Cardiac muscle cell (in vitro differentiated cells and primary cell): ENCODE measurements at places on chromosomes 12 and 14. TPM values are rescaled to one million over a fixed set of nuclear protein-coding genes. Genes with fewer than 3 reads are reported as not detected.

DNA sequence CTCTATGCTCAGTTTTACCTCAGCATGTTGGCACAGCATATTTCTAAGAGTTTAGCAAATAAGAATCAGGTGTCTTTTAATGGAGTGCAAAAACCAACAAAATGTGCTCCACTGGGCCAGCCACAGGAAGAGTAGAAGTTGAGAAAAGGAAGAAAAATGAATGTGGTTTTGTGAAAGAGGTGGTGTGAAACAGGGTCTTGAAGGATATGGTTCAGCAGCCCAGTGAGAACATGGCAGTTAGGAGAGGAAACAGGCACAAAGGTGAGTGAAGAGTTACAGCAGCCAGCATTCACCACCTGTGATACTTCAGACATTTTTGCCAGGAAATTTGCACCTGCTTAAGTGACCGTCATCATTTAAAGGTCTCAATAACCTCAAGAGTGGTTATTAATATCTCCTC is 2.4 kb downstream of the STAB2 start:
- DNase-seq = no peak
- peaks cover 3% of the 10 kb centered on the region for H3K27me3 ChIP-seq
- H3K4me1 ChIP-seq = no peaks in the 10 kb centered on the region
- no peak overlapping the region for H3K4me3 ChIP-seq

The ERP27 gene
- not detected in 2 replicates for total RNA-seq

The EPYC gene
- total RNA-seq = not detected in 2 replicates

DNA sequence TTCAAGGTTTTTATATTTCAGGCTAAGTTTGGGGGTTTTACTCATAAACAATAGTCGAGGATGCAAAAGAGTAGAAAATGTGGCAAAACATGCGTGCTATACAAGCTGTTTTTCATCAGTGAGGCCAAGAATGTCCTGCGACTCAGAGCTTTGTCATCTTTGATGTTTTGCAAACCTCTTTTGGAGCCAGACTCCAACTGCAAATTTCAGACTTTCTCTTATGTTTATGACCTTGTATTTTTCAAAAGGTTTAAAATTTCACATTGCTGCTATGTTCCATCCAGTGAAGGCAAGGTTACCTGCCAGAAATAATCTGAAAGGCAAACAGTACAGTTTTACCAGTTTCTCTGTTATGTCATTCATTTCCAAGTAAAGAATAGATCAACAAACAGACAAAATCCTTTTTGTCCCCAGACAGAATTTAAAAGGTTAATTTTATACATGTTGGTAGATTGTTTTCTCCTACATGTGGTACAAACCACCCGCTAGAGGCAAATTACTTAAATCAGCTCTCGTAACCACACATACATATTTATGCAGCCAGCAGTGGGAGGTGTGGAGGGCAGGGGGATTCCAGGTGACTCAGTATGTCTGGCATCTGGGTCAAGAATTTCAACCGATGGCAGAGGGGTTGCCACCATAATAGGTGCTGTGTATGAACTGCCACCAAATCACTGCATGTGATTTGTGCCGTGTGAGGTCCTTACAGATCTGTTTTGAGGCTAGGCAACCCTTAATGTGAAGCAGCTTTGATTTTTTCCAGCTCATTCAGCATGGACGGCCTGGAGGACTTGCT is 119.8 kb upstream of the CPM start:
- H3K27me3 ChIP-seq = no peaks in the 10 kb centered on the region
- H3K36me3 ChIP-seq = no peaks in the 10 kb centered on the region
- H3K4me3 ChIP-seq = no peak overlapping the region

GRCh38 chr12:122999986-123000420 is 19.5 kb downstream of the ARL6IP4 start:
- no peaks in the 10 kb centered on the region for H3K27me3 ChIP-seq
- no peaks in the 10 kb centered on the region for H3K4me1 ChIP-seq
- no peaks in the 10 kb centered on the region for H3K36me3 ChIP-seq
- H3K4me3 ChIP-seq = no peak overlapping the region

- no peaks in the 10 kb centered on the region for H3K36me3 ChIP-seq
- H3K4me1 ChIP-seq = peaks cover 54% of the 10 kb centered on the region
- no peak for DNase-seq
- H3K27me3 ChIP-seq = no peaks in the 10 kb centered on the region
- H3K27ac ChIP-seq = no peak overlapping the region
- H3K4me3 ChIP-seq = no peak overlapping the region
Observed at GRCh38 chr14:69693801-69694729, 72.9 kb upstream of the SRSF5 start.

- H3K27me3 ChIP-seq = peaks cover 57% of the 10 kb centered on the region
- H3K27ac ChIP-seq = no peak overlapping the region
- no peak for DNase-seq
- H3K36me3 ChIP-seq = no peaks in the 10 kb centered on the region
- H3K4me1 ChIP-seq = peaks cover 4% of the 10 kb centered on the region
- H3K4me3 ChIP-seq = no peak overlapping the region
Observed at GRCh38 chr12:4031703-4032291, 158.6 kb upstream of the PARP11 start.

- no peaks in the 10 kb centered on the region for H3K36me3 ChIP-seq
- peak overlapping the region; percentile 5 for H3K27ac ChIP-seq
- H3K4me1 ChIP-seq = peaks cover 17% of the 10 kb centered on the region
- H3K4me3 ChIP-seq = no peak overlapping the region
- no peaks in the 10 kb centered on the region for H3K27me3 ChIP-seq
Observed at GRCh38 chr14:75249251-75249957, 29.2 kb upstream of the FOS start.

DNA sequence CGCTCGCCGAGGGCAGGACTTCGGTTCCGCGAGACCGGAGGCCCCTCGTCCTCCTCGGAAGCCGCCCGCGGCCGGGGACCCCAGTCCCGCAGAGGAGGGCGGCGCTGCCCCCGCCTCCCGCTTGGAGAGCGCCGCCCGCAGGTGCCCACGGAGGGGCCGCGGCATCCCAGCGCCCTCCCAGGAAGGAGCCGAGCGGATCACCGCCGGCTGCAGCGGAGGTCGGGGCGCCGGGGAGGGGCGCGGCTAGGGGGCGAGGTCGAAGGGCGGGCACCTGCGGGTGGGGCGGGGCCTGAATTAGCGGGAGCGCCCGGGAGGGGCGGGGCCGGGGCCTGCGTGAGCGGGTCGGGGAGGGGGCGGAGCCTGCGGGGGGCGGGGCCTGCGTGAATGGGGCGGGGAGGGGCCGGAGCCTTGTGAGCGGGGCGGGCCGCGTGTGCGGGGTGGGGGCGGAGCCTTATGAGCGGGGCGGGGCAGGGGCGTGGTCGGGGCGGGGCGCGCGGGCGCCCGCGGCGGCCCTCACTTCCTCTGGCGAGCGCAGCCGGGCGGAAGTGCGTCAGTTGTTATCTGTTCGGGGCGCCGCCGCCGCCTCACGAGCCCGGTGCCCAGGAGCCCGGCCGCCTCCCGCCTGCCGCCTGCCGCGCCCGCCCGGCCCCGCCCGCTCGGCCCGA is at the start of gene FBRSL1:
FBRSL1 (plus strand) TSS at position 550 of the 665 bp plus-strand sequence.
- H3K4me1 ChIP-seq = peaks cover 7% of the 10 kb centered on the region
- H3K36me3 ChIP-seq = no peaks in the 10 kb centered on the region
- peak within 1 kb of the TSS; percentile 53 for H3K4me3 ChIP-seq
- DNase-seq = peak; percentile 94
- H3K27me3 ChIP-seq = peaks cover 46% of the 10 kb centered on the region
- H3K27ac ChIP-seq = no peak within 1 kb of the TSS

DNA sequence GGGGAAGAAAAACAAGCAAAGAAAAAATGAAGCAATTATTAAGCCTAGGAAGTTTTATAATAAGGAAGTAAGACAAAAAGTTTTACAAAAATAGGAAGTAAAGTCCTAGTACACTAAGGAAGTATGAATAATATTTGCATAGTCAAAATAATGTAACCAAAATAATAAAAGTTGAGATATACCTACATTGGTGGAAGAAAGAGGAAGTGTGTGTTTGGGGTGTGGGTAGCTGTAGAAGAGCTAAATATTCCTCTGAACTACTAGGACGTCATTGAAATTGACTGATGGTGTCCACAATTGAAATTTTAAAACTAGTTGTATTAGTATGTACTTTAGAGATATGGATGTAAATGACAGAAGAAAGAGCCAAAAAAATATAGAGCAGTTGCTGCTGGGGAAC is 228.4 kb upstream of the OTX2 start:
- no peaks in the 10 kb centered on the region for H3K36me3 ChIP-seq
- H3K4me3 ChIP-seq = no peak overlapping the region
- no peak for DNase-seq
- no peaks in the 10 kb centered on the region for H3K4me1 ChIP-seq
- H3K27me3 ChIP-seq = peaks cover 16% of the 10 kb centered on the region

GRCh38 chr14:57168138-57168679 is 100.5 kb downstream of the EXOC5 start:
- no peaks in the 10 kb centered on the region for H3K36me3 ChIP-seq
- no peaks in the 10 kb centered on the region for H3K4me1 ChIP-seq
- H3K27me3 ChIP-seq = no peaks in the 10 kb centered on the region
- no peak overlapping the region for H3K27ac ChIP-seq

GRCh38 chr12:100857418-100857817 is 62.8 kb downstream of the ANO4 start:
- H3K27me3 ChIP-seq = no peaks in the 10 kb centered on the region
- no peak overlapping the region for H3K27ac ChIP-seq
- no peaks in the 10 kb centered on the region for H3K4me1 ChIP-seq
- no peak for DNase-seq
- H3K36me3 ChIP-seq = no peaks in the 10 kb centered on the region

The FSCB gene
- total RNA-seq = 0.04 TPM in 1 of 2 replicates, not detected in the other

The RAPGEF3 gene
- 3.8 and 8.8 TPM in 2 replicates for total RNA-seq
